ENCODE measurements at places on chromosomes 11 and 22.

DNA sequence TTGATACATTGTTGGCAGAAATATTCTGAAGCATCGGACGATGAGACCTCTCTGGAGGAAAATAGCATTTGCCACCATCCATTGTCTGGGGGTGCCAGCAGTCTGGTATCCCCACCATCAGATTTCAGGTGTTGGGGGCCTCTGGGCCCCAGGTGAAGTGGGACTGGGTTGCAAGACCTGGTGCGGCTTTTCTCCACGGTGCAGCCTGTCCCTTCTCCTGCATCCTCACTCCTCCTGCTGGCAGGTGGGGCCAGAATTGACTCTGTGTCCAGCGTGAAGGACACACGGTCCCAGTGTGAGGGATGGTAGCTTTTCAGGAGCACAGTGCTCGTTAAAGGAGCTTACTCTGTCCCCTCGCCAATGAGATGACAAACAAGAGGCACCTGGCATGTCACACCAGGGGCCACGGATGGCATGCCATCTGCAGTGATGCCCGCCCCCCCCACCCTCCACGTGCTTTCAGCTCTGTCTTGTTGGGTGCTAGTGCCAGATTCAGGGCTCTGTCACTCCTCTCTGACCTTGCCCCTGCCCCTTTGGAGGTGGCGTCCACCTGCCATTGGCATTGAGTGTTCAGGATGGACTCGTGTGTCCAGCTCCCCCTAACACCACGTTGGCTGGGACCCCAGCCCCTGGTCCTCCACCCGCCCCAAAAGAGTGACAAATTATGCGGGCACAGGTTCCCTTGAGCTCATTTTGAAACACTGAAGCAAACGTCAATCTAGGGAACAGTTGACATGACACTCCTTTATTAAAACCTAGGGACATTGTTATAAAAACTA, 62.4 kb downstream of the PARVG start:
- no peak for DNase-seq

- DNase-seq, result no peak
Observed at GRCh38 chr11:28701760-28702449, 593.7 kb downstream of the METTL15 start.

GRCh38 chr22:21014202-21014725, 701 bp upstream of the P2RX6 start:
- peak; percentile 97 for DNase-seq

GRCh38 chr11:71201936-71202597, 50.3 kb downstream of the SHANK2 start:
- DNase-seq, result no peak

DNA sequence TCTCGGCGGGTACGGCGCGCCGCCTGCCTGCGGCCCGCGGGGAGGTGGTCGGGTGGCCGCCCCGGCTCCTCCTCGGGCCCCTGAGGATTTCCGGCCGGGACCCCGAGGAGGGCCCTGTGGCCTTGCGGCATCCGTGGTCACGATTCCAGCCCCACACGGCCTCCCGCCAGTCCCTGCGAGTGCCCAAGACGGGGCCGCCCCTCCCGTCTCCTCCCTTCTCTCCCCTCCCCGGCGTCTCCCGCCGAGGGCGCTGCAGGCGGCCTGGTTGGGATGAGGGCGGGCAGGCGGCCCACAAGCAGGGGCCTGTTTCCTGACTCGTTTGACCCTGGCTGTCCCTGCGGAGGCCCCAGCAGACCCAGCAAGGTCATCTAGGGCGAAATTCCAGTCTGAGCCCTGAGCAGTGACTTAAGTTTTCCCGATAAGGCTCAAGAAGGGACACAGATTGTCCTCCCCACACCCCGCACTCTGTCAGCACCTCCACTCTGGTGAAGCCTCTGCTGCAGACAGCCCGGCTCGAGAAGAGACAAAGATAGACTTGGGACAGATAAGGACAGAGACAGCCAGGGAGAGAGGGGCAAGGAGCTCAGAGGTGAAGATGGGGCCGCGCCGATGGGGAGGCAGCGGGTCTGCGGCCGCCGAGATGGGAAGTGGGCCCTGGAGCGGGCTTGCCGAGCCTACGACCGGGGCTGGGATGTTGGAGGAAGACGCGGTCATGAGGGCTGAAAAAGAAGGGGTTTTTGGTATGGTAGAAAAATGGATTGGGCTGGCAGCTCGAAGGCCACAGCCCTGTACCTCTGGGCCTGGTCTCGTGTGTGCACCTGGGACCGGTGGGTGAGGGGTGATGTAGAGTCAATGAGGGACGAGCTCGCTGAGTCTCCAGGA, 95.0 kb downstream of the SWAP70 start:
- peak; percentile 66 for DNase-seq

- DNase-seq, result no peak
Observed at GRCh38 chr11:119285431-119285830, 31.5 kb downstream of the MCAM start.

DNA sequence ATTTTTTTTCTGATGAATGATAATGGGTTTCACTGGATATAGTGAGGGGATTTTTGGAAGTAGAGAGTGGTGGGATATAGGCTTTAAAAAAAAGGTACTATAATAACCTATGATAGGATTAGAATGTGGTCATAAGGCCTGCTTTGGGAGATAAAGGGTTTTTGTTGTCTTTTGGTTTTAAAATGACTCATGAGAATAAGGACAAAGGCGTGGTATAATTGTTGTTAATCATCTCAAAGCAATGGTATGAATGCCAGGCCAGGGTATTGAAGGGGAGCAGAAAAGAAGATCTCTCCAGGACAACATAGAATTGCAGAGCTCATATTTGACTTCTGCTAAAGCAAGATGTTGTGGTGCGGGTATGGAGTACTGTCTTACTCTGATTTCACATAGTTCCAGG, 579.4 kb downstream of the JRKL start:
- DNase-seq, result no peak

- DNase-seq, result no peak
Observed at GRCh38 chr22:44892243-44892642, 117.6 kb downstream of the PHF21B start.

DNA sequence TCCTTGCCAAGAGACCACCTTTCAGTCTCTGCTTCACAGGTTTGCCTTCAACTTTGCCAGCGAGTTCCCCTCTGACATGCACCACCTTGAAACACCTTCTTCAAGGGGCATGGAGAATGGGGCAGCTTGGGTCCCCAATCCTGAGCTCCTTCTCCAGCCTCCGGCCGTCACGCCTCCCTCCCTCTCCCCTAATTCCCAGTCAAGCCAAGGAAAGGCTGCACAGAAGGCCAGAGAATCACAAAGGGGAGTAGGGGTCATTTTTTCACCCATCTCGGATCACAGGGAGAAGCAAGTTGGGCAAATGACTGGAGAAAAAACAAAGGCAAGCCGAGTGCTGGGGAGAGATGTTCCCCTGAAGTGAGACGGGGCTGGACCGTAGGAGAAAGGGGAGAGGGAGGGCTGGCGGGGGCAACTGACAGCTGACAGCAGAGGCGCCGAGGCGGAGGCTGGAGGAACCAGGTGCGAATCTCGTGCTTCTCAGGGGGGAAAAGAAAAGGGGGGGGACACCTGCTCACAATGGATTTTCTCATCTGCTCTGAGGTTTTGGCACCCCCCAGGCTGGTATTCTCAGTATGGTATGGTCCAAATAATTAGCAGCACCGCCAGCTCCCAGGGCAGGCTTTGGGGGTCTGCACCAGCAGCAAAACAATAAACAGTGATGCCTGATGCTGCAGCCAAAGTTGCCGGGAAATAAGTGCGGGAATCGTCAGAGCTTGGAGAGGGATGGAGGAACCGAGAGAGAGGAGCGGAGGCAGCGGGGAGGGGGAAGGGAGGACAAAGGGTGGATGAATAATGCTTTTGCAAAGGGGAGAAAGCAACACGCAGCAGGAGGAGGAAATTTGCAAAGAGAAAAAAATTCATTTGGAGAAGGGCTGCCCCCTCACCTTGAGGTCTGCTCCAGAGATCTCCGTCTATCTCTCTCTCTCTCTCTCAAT, 644 bp downstream of the YPEL4 start:
- no peak for DNase-seq

DNA sequence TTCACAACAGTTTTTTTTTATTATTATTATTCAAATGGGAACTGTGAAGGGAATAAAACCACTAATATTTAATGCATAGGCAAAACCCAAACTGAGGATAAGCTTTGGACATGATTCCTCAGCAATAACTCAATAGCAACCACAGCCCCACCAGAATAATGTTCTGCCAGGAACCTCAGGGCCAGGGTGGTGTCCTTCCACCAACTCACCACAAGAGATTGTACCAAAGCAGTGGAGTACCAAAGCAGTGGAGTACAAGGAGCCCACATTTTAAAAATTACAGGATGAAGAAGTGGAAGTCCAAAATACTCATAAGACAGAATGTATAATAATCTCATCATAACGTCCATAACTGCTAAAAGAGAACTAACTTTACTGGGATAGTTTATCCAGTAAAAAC, 32.5 kb upstream of the FZD4 start:
- no peak for DNase-seq

DNA sequence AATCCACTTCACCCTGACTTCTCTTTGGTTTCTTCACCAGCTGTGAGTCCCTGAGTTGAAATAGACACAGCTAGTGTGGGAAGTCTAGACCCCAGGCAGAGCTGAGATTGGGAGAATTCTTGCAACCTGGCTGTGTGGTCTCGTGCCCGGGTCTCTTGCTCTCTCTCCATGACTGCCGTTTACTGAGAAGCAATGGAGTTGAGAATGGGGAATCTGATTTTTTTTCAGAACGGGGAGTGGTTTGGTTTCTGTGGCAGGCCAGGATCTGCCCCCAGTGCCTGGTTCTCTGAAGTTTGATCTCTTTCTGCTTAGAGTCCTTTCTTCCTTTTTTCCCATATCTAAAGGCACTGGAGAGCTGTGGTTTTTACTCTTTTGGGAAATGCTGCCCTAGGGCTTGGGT, 1.5 kb downstream of the SIDT2 start:
- no peak for DNase-seq

DNA sequence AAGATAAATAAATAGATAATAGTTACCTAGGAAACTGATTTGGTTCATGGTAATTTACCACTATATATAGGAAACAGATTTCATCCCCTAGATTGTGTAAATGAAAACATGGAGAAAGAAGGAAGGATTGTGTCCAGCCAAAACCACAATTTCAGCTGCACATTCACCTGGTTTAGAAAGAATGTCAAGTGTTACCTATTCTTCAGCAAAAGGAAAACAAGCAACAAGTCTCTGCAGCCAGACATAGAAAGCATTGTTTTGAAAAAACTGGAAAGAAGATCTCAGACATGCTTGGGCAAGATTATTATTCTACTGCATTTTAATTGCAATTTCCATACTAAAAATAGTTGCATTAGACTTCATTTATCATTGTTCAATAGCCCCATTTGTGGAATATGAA, 8.8 kb upstream of the BMAL1 start:
- DNase-seq, result no peak

DNA sequence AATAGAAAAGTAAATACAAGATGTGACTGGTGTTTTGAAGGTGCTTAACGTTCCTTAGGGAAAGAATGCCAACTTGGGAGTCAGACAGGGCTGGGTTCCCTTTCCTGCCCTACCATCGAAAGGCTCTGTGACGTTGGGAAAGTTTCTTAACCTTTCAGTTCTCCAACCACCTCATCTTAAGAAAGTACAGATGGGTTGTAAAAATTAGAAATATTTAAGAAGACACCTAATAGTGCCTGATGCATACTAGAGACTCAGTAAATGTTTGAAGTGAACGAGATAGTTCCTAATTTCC, 1.1 kb downstream of the GTPBP1 start:
- DNase-seq, result no peak

GRCh38 chr22:45537734-45538181, 35.1 kb downstream of the FBLN1 start:
- DNase-seq, result no peak

DNA sequence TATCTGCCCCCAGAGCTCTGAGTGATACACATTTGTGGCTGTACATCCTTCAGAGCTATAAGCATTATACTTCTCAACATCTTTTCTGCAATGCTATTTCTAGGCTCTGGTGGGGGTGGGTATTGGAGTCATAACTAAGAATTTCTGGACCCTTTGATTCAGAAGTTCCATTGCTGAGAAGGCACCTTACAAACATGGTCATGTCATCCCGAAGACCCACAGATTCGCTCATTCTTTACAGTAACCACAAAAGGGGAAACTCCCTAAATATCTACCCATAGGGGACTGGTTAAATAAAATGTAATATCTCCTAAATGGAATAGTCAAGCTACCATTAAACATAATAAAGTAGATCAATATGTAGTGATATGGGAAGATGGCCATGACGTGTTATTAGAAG, 98.8 kb downstream of the PRR5L start:
- DNase-seq, result no peak

- no peak for DNase-seq
Observed at GRCh38 chr11:94112206-94112953, 16.3 kb upstream of the PANX1 start.

- no peak for DNase-seq
Observed at GRCh38 chr11:19845626-19846025, 133.0 kb downstream of the NAV2 start.

- no peak for DNase-seq
Observed at GRCh38 chr22:35887296-35887875, 141.2 kb downstream of the RBFOX2 start.

DNA sequence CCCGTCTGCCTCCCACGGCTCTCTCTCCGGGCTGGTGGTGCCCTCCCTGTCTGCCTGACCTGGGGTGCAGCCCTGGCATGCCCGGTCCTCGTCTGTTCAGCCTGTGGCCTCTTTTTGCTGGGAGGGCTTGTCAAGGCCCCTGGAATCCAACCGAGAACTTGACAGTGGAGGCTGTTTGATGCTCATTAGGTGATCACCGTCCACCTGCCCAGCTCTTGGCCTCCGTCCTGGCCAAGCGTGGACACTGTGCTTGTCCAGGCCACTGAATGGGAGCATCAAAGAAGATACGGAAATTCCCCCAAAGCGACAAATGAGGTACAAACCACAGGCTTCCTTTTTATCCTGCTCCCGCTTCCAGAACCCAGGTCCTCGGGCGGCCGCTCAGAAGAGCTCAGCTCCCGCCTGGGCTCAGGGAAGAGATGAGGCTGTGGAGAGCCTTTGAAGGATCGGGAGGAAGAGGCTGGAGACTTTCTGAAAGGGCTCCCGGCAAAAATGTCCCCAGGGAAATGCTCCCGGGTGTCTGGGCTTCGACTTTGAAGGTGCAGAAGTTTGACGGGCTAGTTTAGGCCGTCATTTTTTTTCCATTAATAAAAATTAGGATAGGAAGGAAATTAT, 1273.9 kb downstream of the BRD1 start:
- no peak for DNase-seq

DNA sequence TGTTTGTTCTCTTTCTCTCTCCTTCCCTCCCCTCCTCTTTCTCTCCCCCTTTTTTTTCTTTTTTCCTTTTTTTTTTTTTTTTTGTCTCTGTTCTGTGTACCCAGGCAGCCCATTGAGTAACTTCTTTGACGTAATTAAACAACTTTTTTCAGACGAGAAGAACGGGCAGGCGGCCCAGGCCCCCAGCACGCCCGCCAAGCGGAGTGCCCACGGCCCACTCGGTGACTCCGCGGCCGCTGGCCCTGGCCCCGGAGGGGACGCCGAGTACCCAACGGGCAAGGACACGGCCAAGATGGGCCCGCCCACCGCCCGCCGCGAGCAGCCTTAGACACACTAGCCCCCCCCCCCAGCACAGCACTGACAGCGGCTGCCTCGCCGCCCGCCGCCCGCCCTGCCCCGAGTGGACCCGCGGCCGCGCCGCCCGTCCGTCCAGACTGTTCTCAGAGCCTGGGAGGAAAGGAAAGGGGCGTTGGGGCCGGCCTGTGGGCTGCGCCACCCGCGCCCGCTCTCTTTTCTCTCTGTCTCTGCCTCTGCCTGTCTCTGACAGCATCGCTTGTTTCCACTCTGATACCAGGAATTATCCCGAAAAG, 26.1 kb downstream of the MOB2 start:
- no peak for DNase-seq

GRCh38 chr11:88330826-88331428, 6.6 kb downstream of the CTSC start:
- no peak for DNase-seq

GRCh38 chr11:134371436-134372185, 39.8 kb downstream of the GLB1L2 start:
- no peak for DNase-seq

Data from D721Med (cell line).